ENCODE measurements at places on chromosomes 16 and 17. TPM values are rescaled to one million over a fixed set of nuclear protein-coding genes. Genes with fewer than 3 reads are reported as not detected.

GRCh38 chr17:57037411-57037810, 47.6 kb upstream of the AKAP1 start:
- peaks cover 8% of the 10 kb centered on the region for H3K27me3 ChIP-seq
- DNase-seq = no peak
- H3K27ac ChIP-seq = no peak overlapping the region
- no peak overlapping the region for H3K4me3 ChIP-seq
- no peaks in the 10 kb centered on the region for H3K36me3 ChIP-seq

The TP53TG3D gene
- 0.29 TPM for total RNA-seq

- no peaks in the 10 kb centered on the region for H3K27me3 ChIP-seq
- no peak overlapping the region for H3K27ac ChIP-seq
- H3K36me3 ChIP-seq = peaks cover 60% of the 10 kb centered on the region
- no peak for DNase-seq
- H3K4me3 ChIP-seq = no peak overlapping the region
These were observed 3.4 kb upstream of the DHRS13 start for GRCh38 chr17:28906276-28906675.

GRCh38 chr16:679814-680624, at the start of gene STUB1:
Gene STUB1 (plus strand): TSS chr16:680410. CDS start chr16:680526, 116 bp downstream.
- peak within 1 kb of the TSS; percentile 66 for H3K27ac ChIP-seq
- no peaks in the 10 kb centered on the region for H3K27me3 ChIP-seq
- H3K4me3 ChIP-seq = peak within 1 kb of the TSS; percentile 84

DNA sequence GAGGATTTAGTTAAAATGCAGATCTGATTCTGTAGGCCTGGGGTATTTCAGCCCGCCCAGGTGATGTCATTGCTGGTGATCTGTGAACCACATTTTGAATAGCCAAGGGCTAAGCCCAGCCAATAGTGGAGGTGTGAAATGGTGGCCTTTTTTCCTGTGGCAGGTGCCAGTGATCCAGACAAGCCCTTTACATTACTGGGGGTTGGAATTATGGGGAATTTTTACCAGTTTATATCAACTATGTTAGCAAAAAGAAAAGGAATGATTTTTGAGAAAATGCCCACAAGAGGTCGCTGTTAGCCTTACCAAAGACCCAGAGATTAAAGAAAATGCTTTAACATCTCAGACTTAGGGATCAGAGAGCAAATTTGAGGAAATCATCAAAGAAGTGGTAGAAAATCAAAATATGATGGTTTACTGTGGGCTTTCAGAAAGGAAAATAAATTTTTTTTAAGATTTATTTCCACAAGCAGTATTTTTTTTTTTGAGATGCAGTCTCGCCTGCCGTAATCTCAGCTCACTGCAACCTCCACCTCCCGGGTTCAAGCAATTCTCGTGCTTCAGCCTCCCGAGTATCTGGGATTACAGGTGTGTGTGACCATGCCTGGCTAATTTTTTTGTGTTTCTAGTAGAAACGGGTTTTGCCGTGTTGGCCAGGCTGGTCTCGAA, 3.9 kb downstream of the VPS35L start:
- DNase-seq = peak; percentile 91
- no peaks in the 10 kb centered on the region for H3K36me3 ChIP-seq
- no peaks in the 10 kb centered on the region for H3K27me3 ChIP-seq
- no peak overlapping the region for H3K27ac ChIP-seq
- H3K4me3 ChIP-seq = no peak overlapping the region
- peaks cover 3% of the 10 kb centered on the region for H3K4me1 ChIP-seq

The CMTM2 gene
- not detected for total RNA-seq

The CEP295NL gene
- 2.5 TPM for total RNA-seq

The CDR2L gene
- total RNA-seq = 15.9 TPM

GRCh38 chr17:65039336-65039988, 17.1 kb downstream of the GNA13 start:
- no peaks in the 10 kb centered on the region for H3K27me3 ChIP-seq
- H3K27ac ChIP-seq = no peak overlapping the region
- H3K36me3 ChIP-seq = peaks cover 8% of the 10 kb centered on the region
- H3K4me1 ChIP-seq = peaks cover 8% of the 10 kb centered on the region
- H3K4me3 ChIP-seq = no peak overlapping the region
- DNase-seq = no peak

- DNase-seq = no peak
- no peak overlapping the region for H3K4me3 ChIP-seq
- H3K36me3 ChIP-seq = no peaks in the 10 kb centered on the region
These were observed 31.4 kb upstream of the CORO6 start for GRCh38 chr17:29653995-29654714.

Measured in osteoblast (primary cell).